Cardiac fibroblast (primary cell): ENCODE measurements at places on chromosomes 2 and 18.

- DNase-seq = no peak
These were observed 466.6 kb downstream of the GALR1 start for GRCh38 chr18:77716282-77716681.

- no peak for DNase-seq
These were observed 48.7 kb downstream of the GBX2 start for GRCh38 chr2:236119476-236119875.

DNA sequence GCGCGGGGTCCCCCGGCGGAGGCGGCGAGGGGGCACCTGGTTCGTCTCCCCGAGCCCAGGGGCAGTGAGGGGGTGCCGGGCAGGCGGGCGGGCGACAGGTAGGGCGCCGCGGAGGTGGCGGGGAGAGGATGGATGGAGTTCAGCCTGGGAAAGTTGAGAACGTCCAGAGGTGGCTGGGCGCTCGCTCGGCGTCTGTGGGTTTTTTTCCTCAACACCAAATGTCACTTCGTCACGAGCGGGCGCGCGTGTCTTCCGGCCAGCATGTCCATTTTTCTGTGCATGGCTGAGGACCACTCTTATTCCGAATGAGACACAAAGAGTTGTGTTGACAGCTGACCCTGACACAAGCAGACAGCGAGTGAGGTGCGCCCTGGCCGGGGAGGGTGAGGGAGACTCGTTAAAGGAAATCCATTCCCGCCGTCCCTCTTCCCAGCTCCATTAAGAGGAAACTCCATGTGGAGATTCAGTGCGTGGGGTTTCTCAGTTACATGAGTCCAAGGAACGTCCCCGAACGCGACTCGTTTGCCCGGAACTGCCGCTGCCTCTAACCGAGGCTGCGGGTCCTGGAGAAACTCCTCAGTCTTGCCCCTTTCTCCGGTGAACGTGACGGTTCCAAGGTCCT, 859 bp downstream of the GREB1L start:
- peak; percentile 28 for DNase-seq

- DNase-seq = no peak
These were observed 191.7 kb downstream of the NDUFA10 start for GRCh38 chr2:239833269-239834109.

DNA sequence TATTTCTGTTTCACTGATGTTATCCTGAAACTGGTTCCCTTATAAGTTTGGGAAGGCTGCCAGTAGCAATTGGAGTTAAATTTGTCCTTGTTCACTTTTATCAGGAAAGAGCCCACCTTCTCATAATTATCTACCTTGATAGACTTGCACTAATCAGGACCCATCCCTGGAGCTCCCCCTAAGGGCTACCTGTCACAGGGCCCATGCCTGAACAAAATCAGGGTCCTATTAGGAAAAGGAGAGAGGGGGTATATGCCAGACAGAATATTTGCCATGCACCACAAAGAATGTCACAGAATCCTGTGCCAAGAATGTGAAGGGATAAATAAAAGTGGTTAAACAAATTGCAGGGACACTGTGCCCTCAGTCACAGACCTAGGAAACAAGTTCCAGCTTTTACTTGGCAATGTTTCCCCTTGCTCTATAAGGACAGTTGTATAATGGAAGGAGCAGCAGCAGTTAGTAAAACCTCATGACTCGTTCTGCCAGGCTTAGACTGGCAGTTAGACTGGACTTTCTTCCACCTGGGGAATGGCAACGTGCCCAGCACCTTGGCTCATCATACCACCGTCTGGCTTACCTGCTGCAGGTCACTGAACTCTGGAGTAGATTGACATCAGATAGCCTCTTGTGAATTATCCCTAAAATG, 32.3 kb upstream of the VWC2L start:
- no peak for DNase-seq

GRCh38 chr2:172108587-172108930, 5.9 kb upstream of the DLX2 start:
- DNase-seq = no peak

- DNase-seq = no peak
These were observed 99.4 kb downstream of the MYOM1 start for GRCh38 chr18:3120356-3120755.

DNA sequence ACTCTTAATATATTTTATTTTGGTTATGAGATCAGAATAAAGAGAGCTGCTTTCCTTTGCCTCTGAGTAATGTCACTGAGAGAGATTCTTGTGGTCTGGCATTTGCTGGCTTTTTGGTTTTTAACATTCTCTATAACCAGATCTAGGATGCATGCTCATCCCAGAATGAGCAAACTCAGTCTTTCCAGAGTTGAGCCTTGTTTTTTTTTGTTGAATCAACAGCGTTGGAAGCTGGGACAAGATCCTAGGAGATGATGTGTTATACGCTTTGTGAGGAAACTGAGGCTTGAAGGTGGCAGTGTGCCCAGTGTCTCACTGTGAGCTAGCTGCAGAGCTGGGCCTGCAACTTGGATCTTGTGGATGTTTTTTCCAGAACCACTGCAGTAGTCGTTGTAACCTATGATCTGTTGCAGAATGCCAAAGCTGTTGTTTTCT, 19.5 kb downstream of the MYO1B start:
- DNase-seq = peak; percentile 65

DNA sequence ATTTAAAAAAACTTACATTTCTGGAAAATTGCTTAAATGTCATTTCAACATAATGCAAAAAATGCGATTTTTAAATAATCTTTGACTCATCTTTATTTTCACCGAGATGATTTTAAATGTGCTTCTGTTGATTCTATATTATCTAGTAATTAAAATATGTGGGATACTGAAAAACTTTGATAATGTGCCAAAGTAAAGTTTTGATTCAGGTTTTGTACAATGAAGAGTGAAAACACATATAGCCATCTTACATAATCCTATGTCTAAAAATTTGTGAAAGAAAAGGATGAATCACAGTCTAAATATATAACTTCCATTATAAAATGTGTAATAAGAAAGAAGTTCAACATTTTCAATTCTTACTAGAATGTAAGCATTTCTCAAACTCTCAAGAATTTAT, 204.3 kb upstream of the ZC3H15 start:
- DNase-seq = peak; percentile 49

- no peak for DNase-seq
These were observed 123.7 kb upstream of the CTDP1 start for GRCh38 chr18:79555885-79556284.

DNA sequence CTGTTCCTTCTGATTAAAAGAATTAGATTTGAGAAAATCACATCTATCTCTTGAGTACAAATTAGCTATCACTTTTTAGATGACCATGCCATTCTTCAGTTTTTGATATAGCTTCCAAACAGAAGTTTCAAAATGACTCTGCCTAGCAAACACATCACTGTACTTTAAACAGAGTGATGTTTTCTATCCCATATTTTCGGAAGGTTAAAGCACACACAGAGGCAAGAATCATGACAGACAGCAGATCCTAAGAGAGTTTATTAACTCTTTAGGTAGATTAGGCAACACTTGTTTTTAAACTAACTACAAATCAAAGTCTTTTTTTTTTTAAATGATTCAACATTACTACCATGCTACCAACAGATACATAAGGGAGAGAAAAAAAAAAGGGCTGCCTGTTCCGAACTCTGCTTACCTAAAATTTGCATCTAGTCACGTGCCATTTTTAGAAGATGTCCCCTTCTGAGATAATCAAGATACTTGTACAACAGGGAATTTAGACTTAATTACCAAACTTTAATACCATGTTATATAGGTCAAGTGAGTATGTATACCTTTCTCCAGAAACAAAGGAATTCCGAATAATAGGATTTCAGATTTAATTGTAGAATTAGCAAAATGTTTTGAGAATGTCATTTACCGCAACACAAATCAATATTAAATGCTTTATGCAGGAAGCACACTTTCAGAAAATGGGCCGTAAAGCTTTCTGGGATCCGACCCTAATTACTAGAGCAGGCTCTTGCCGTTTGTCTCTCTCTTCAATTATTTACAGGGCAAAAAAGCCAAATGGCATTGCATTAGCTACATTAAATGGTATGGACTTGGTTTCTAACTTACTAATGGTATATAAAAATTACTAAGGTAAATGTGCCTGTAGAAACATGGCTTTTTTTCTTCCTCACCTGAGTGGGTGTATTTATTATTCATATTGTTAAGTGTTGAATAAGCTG, 2.6 kb downstream of the RBMS1 start:
- DNase-seq = no peak
